ENCODE measurements at places on chromosomes 2 and 18.

GRCh38 chr2:179581605-179582004, 279.8 kb downstream of the ZNF385B start:
- DNase-seq: no peak

DNA sequence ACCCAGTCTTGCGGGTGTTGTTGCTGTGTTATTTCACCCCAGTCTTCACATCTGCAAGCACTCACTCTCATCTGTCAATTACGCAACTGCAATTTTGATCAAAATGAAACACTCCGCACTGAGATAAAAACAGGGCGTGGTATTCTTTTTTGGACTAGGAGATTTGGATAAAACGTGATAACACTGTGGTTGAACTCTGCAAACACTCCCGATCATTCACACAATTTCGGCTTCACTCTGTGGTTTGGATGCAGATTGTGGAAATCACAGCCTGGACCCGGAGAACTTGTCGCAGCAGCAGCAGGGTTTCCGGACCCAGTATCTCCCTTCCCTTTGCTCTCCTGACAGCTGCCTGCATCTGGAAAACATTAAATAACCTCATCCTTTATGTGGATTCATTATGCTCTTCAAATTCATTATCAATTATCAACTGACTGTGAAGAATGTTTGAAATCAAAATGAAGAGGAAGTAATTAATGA, 49.4 kb upstream of the APCDD1 start:
- DNase-seq: no peak

DNA sequence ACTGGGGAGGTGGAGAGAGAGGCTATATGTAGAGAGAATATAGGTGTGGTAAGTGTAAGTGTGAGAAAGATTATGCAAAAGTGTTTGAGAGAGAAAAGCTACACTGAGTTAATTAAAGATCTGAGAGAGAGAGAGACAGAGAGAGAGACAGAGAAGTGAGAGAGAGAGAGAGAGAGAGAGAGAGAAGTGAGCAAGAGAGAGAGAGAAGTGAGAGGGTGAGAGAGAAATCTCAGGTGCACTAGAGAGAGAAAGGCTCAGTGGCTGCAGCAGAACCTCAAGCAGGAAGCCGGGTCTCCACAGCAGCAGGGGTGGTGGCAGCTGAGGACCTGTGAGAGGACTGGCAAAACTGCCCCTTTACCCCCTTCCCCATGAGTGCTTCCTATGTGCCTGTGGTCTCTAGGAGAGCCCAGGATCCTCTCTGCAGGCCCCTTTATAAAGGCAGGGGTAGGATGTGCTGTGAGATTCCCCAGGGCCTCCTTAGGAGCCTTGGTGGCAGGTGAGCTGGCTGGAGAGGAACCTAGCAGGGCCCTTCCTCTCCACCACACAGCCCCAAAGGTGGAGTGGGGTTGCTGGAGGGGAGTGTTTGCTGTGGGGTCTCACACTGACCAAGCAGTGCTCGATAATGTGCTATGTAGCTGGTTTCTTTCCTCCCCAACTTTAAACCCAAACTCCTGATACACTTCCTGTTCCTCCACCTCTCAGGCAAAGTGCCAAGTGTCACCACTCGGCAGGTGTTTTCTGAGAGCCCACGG, 52.6 kb downstream of the SLC4A5 start:
- DNase-seq: no peak

GRCh38 chr2:191436368-191437055, 191.3 kb downstream of the MYO1B start:
- DNase-seq: no peak

DNA sequence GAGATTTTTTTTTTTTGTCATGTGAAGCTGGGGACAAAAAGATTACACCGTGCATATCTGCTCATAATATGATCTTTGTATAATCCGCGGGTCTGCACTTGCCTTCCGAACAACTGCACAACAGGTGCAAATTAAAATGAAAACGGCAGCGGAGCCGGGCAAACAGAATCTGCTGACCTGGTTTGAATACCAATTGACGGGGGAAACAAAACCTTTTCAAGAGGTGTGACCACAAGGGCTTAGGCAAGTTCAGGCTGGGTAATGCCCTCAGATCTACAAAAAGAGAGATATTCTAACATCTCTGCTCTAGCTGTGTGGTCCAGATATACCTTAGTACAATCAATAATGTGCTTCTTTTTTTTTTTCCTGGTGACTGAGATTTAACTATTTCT, 88.5 kb downstream of the ZEB2 start:
- no peak for DNase-seq

DNA sequence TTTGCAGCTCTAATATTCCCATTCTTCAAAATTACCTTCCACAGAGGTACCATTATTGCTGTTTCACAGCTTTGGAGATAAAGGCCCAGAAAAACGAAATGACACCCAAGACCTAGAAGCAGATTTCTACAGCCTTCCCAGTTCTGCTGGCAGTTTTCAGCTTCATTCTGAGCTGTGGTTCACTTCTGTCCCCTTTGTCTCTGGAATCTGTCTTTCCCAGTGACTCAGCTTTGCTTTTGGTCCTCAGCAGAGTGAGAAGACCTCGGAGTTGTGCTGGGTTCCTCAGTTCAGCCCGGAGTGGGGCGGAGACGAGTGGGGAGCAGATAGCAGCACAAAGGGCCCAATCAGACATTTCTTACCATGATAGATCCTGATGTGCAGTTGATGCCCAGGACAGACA, 180.7 kb upstream of the CXCR4 start:
- DNase-seq: no peak

GRCh38 chr18:74990563-74991081, 218.3 kb downstream of the PTGR3 start:
- DNase-seq: no peak

GRCh38 chr2:67904966-67905365, 157.8 kb downstream of the C1D start:
- no peak for DNase-seq

- DNase-seq: no peak
These were observed 50.4 kb downstream of the SLC35F5 start for GRCh38 chr2:113705982-113706523.

- no peak for DNase-seq
These were observed 13.7 kb downstream of the LDLRAD4 start for GRCh38 chr18:13232086-13232917.

DNA sequence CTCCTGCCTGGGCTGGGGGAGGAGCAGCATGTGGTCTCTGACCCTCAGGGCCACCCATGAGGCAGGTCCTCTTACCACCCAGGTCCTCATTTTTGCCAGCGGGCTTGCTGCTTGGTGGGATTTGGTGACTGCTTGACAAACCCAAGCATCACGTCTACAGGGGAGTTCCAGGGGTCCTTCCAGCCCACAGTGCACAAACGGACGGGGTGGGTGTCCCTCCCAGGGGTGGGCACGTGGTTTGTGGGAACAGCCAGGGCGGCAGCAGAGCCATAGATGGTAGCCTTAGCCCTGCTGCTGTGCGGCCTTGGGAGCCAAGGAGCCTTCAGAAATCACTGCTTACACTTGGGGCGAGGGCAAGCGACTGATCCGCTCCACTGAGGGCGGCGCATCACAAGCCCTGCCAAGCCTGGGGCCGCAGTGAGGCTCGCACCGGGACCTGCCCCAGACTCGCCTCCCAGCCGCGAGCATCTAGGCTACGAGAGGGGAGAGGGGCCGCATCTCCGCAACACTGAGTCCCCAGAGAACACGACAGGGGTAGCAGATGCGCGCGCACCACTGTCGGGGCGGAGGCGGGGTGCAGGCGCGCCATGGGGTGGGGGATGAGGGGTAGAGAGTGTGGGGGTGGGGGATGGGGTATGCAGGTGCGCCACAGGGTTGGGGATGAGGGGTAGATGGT, 36.9 kb downstream of the SNED1 start:
- DNase-seq: no peak

- no peak for DNase-seq
These were observed 62.8 kb upstream of the OTOS start for GRCh38 chr2:240203031-240203787.

DNA sequence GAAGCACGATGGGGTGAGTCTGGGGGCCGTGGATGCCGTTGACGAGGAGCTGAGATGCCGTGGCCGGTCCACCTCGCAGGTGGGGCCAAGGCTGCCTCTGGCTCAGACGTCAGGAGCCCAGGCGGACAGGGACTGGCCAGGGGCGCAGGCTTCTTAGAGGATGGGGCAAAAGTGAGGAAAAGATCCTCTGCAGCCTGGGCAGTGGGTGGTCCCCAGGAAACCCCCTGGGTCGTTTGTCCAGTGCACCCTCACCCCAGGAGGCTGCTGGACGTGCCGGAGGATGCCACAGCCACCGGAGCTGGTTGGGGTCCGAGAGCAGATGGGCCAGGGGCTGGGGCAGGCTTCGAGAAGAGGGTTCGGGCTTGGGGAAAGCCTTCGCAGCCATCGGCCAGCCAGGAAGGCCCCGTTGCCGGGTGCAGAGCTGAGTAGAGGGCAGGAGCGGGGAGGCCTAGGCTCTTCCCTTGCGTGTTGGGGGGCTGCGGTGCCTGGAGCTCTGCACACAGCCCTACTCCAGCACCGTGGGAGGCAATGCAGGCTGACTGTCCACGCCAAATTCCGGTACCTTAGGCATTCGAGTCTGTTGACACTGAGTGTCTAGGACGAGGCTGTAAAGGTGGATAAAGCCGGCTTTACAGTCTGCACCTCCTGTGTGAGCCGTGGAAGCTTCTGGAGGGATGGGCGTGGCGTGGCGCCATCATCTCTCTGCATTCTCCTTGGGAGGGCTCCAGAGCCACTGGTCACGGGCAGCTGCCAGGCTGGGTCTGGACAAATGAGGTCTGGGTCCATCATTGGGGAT, 18.8 kb downstream of the GPC1 start:
- DNase-seq: no peak

DNA sequence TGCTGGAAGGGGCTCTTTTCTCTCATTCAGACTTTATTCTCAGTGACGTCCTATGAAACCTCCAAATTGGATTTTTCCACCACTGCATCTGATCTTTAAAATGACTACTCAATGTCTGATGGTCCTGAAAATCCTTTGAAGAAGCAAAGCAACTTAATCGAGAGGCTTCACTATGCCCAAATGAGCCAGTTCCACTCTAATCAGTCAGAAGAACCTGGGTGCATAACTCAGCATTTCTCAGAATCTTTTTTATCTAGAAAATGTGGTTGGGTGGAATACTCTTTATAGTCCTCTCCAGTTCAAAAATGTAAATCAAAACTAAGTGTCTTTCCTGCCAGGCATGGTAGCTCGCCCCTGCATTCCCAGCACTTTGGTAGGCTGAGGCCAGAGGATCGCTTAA, 60.7 kb downstream of the PRELID3A start:
- DNase-seq: no peak

DNA sequence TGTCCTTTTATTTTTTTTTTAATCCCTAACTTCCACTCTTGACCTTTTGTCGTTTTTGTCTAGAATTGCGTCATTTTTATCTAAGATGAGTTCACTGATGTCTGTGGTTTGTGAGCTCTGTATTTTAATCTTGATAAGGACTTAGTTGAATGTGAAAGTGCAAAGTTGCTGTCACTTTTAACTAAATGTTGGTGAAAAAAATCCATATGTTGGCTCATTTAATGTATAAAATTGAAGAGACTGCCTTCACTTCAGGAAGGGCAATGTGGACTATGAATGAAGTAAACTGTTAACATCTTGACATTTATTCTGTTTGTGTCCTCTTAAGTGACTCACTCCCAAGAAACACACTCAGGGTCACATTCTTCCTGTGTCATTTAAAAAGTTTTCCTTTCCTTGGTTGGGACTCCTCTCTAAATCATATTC, 256.6 kb upstream of the RASGRP3 start:
- no peak for DNase-seq

DNA sequence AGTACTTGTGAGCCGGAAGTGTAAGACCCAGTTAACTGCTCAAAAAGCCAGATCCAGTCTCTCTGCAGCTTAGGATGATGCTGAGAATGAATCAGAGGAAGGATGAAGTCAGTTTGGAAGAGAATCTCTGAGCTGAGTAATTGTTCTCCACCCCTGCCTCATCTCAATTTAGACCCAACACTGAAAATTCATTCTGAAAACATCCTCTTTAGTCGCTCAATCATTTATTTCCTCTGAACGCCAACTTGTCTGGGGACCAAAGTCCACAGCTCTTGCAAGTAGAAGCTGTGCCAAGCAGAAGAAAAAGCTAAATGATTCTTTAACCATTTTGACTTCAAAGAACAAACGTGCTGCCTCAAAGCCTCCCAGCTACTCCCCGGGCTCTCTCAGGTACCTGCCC, 177.1 kb upstream of the KLHL29 start:
- no peak for DNase-seq

- DNase-seq: no peak
These were observed 1348.6 kb upstream of the ACVR2A start for GRCh38 chr2:146496248-146496647.
